ENCODE measurements at places on chromosomes 6 and 20.
A peak's percentile ranks its signal among the peaks of the same experiment; 100 is the strongest.

GRCh38 chr20:53735536-53736050 is 142.0 kb upstream of the ZNF217 start:
- no peak for DNase-seq

GRCh38 chr6:47076422-47077344 is 34.6 kb upstream of the ADGRF1 start:
- DNase-seq, result no peak

DNA sequence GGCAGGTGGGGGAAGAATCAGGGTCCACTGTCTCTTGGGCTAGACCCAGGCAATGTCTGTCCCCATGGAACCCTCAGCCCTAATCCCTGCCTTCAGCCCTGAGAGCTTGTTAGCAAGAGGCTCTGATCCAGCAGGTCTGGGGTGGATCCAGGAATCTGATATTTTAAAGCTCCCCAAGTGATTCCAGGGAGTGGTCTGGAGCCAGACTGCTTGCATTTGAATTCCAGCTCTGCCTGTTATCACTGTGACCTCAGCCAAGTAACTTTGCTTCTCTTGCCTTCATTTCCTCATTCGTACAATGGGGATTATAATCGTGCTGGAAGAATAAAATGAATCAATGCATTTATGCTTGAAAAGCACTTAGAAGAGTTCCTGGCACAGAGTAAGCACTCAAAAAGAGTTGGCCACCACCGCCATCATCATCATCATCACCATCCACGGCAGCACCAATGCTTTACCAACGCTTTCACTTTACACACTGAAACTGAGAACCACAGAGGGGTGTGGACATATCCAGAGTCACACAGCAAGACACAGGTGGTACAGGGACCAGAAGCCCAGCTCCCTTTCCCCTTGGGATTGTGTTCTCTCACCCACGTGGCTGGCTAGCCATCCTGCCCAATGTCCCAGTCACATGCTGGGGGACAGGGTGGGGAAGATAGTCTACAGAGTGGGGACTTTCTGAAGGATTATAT is 75.7 kb upstream of the RALY start:
- DNase-seq, result no peak

DNA sequence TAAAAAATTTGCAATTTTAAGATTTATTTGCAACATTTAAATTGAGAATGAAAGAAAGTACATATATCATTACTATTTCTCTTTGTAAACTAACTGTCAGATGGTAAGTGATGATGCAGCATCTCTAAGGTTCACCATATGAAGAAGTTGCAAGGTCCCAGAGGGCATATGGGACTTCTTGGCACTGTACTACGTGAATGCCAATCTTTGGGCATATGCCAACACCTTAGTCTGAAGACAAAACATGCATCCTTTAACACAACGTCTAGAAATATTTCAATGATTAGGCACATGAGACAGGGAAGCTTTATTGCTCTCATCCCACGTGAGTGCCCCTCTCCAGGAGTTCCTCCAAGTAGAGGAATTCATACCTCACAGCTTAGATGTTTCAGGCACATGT is 66.8 kb downstream of the CDK19 start:
- no peak for DNase-seq

GRCh38 chr20:60528141-60528540 is 569.9 kb downstream of the CDH26 start:
- no peak for DNase-seq

- DNase-seq, result no peak
Measured at GRCh38 chr6:116468293-116468692, 7.1 kb downstream of the CALHM6 start.

DNA sequence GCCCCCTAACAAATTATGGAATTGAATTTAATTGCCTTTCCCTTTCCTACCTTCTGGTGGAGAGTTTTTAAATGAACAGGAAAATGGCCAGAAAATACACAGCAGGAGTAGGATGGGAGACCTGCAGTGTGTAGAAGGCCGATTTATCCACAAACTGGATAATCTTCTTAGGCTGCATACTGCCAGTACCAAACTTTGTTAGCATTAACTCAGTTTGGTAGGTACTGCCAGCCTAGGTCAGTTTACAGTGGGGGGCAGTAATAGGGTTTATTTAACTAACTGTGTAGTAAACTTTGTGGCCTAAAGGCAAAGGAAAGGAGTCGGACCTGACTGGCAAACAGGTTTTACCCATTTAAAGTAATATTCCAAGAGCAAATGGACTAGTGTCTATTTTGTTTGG is 4.6 kb downstream of the NCOA3 start:
- no peak for DNase-seq

DNA sequence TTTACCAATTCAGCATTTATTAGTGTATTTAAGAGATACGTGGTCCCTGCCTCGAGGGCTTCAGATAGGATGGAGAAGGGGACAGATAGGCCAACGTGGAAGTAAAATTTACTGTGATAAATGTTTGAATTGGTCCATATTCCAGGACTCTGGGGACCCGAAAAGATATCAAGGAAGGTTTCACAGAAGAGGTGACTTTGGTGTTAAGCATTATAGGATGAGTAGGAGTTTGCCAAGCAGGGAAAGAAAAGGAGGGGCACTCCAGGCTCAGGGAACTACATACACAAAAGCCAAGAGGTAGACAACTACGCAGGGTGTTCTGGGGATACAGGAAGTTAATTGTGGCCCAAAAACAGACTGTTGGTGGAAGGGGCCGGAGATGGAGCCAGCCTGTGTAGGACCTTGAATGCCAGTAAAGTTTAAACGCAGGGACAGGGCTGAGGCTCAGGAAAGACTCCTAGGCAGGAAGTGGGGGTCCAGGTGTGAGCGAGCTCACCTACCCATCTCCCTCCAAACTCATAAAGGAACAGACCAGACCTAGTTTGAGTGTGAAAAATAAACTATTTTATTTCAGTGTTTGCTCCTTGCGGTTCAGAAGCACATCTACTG is 37.0 kb downstream of the TGM2 start:
- no peak for DNase-seq

GRCh38 chr6:101393251-101393828 is at the start of gene GRIK2:
TSS of gene GRIK2 (plus strand) at chr6:101393708.
- no peak for DNase-seq

GRCh38 chr6:53264915-53265607 is 83.7 kb downstream of the ELOVL5 start:
- no peak for DNase-seq

GRCh38 chr6:40210628-40211056 is 276.4 kb upstream of the MOCS1 start:
- no peak for DNase-seq

DNA sequence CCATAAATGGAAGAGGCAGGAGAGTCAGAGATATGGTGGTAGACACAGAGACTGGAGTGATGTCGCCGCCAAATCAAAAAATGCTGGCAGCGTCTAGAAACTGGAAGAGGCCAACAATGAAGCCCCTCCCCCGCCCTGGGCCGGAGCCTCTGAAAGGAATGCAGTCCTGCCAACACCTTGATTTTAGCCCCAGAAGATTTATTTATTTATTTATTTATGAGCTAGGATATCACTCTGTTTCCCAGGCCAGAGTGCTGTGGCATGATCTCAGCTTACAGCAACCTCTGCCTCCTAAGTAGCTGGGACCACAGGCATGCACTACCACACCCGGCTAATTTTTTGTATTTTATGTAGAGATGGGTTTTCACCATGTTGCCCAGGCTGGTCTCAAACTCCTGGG is 82.6 kb upstream of the CCDC167 start:
- no peak for DNase-seq

DNA sequence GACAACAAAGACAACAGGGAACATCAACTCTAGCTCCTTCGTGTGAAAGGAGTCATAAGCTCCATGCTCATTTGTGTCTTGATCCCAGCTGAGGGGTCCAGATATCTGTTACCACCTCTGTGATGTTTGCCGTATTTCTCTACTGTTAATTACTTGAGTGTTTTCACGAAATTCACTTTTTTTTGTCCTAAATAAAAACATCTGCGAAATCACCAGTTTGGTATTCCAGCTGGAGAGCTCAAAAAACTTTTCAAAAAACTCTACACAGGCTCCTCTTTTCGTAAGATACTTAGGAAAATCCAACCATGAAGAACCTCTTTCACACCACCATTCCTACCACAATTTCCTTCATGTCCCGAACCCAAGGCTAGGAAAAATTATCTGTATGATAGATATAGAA is 25.3 kb downstream of the TRAF3IP2 start:
- DNase-seq, result no peak

GRCh38 chr6:149990661-149991471 is 27.1 kb downstream of the ULBP1 start:
- no peak for DNase-seq

DNA sequence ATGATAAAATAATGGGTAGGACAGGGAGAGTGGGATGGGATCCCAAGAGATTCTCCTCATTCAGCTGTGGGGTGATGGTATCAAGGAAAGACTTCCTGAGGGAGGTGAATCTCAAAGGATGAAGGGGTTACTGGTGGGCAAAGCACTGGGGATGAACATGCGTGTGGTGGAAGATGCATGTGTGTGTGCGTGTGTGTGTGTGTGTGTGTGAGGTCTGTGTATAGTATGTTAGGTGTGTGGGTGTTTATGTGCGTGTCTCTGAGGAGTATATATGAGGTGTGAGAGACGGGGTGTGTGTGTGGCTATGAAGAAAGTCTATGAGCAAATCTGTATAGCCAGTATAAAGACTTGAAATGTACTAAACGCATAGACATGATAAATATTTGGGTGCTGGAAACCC is 220.0 kb upstream of the MYLIP start:
- no peak for DNase-seq

- DNase-seq, result no peak
Measured at GRCh38 chr6:25250878-25251277, 28.3 kb upstream of the CARMIL1 start.

- no peak for DNase-seq
Measured at GRCh38 chr20:41508335-41508734, 109.8 kb downstream of the CHD6 start.

DNA sequence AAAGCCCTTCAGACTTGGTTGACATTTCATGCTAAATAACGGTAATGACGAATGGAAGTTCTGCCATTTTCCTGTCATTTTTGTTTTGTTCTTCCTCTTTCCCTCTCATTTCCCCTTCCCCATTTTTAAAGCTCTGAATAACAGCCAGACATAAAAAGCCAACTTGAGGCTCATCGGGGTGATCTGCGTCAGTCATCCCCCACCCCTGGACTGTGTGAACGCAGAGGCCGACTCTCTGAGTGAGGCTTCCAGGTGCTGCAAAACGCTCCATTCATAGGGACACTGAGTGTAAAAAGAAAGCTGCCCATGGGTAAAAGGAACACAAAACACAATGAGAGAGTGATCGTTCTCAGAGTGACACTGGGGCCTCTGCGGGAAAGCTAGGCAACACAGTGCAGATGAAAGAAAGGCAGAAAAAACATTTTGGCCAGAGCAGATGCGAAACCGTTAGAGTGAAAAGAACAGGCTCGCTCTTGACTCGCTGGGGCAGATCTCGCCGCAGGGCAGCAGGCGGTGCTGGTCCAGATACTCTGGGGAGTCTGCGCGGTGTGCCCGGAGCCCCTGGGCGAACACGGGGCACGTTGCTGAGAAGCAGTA is 684.8 kb downstream of the QKI start:
- peak; percentile 53 for DNase-seq

GRCh38 chr20:51924509-51924908 is 122.2 kb upstream of the SALL4 start:
- DNase-seq, result no peak

- no peak for DNase-seq
Measured at GRCh38 chr20:53901064-53901463, 169.3 kb downstream of the BCAS1 start.

- DNase-seq, result no peak
Measured at GRCh38 chr6:13526727-13527670, 39.6 kb upstream of the GFOD1 start.

DNA sequence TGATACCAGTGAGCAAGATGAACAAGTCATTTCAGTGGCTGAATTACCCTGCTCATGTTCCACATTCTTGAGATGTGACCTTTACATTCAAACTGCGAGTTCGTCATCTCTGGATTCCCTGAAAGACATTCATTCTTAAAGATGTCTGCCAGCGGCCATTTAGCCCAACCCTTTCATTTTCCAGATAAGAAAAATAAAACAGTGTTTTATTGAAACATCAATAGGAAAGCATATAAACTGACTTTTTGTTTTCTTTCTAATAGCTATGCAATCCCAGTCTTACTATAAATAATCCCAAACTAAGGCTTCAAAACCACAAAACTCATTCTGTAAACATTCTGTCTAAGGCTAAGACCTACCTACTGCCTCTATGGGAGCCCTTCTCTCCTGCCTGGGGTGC is 134.0 kb downstream of the SAMD5 start:
- DNase-seq, result no peak

GRCh38 chr6:163151212-163151611 is 263.3 kb upstream of the QKI start:
- no peak for DNase-seq

GRCh38 chr6:49890988-49891387 is 24.7 kb upstream of the CRISP1 start:
- DNase-seq, result no peak

DNA sequence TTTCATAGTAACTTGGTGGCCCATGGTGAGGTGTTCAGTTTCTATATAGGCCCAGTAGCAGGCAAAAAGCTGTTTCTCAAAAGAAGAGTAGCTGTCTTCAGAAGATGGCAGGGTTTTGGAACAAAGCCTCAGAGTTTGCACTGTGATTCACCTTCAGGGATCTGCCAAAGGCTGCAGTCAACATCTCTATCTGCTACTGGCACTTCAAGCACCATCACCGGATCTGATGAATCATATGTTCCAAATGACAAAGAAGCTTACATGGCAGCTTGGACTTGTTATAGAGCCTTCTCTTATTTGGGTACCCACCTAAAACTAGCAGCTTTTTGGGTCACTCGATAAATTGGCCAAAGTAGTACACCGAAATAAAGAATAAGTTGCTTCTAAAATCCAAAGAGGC is 39.5 kb downstream of the PKIB start:
- DNase-seq, result no peak

DNA sequence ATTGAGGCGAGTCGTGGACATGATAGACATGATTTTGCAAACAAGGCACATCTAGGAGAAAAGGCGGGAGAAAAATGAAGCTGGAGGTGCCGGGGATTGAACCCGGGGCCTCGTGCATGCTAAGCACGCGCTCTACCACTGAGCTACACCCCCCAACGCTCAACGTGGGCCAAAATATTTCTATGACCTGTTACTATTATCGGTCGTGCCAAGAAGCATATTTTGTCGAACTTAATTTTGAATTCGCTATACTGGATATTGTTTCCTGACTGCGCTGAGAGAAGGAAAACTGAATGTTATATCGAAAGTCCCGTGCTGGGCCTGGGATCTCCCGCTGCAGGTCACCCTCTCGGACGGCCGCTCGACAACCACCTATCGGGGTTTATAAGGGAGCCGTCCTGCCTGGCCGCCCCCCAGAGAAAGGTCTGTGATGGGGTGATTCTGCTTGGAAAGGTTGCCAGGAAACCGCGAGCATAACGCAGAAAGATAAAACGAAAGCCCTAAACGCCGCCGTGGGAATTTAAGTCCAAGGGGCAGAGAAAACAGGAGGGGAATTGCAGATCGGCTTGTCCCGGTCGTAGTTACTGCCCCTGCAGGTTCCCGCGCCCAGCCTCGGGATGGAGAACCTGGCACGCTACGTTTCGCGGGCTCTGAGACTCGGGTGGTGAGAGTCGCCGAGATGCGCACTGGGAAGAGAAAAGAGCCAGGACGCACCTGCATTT is 60.0 kb downstream of the TRIM27 start:
- peak; percentile 7 for DNase-seq

GRCh38 chr6:52574709-52575501 is 2.0 kb downstream of the TRAM2 start:
- no peak for DNase-seq

Measured in hypothalamus (tissue), 51 donors.